Activated CD4-positive, alpha-beta T cell treated with anti-CD3 and anti-CD28 coated beads, Interleukin-2, amount 50 U/mL, for 16 hours (primary cell): ENCODE measurements at places on chromosomes 12 and 14.
A peak's percentile ranks its signal among the peaks of the same experiment; 100 is the strongest.

- no peak for DNase-seq
These were observed 82.0 kb upstream of the HMGA2 start for GRCh38 chr12:65742018-65743010.

GRCh38 chr12:120118321-120119061, 1.9 kb upstream of the RAB35 start:
- DNase-seq: peak; percentile 32

DNA sequence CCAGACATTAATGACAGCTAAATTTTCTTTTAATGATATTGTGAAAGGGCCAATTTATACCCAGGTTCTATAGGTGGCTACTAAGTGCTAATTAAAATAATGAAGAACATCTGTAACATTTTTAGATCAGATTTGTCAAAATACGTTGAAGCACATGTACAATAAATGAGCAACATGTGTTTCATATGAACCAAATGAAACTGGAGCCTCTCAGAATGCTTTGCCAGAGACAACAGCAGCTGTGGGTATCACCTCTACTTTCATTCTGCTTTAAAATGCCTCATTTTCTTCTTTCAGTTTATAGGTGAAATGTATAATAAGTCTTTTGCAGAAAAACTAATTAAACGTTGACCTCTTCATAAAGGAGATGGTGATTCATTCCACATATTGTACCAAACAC, 26.1 kb upstream of the MYF6 start:
- no peak for DNase-seq

DNA sequence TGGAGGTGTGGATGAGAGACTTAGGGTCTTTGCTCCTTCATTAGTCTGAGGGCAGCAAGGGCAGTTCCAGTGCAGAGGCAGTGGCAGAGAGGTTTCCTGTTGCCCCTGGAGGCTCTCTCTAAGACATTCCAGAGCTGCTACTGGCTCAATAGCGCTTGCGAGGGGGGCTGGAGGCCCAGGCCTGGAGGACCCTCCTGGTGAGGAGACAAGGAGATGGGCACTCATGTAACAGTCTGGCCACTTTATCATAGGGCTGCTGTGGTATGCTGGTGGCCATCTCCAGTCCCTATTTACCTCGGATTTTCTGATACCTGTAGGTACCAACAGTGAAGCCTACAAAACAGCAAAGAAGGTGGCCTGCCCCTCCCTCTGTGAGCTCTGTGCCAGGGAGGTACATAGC, 12.7 kb downstream of the CLEC2A start:
- DNase-seq: no peak

DNA sequence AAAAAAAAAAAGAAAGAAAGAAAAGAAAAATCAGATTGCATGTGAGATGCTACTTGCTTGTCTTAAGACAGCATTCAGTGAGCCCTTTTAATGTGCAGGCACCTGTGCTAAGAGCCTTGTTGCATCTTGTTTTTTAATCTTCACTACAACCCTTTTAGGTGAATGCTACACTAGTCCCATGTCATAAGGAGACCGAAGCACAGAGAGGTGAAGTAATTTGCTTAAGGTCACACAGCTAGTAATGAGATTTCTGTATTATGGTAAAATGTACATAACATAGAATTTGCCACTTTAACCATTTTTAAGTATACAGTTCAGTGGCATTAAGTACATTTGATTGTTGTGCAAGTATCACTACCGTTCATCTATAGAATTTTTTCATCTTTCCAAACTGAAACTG, 32.1 kb upstream of the PWP1 start:
- no peak for DNase-seq

GRCh38 chr12:25957793-25958427, 572 bp upstream of the RASSF8 start:
- DNase-seq: no peak
